Skeletal muscle cell (primary cell): ENCODE measurements at places on chromosomes 7 and 10.

DNA sequence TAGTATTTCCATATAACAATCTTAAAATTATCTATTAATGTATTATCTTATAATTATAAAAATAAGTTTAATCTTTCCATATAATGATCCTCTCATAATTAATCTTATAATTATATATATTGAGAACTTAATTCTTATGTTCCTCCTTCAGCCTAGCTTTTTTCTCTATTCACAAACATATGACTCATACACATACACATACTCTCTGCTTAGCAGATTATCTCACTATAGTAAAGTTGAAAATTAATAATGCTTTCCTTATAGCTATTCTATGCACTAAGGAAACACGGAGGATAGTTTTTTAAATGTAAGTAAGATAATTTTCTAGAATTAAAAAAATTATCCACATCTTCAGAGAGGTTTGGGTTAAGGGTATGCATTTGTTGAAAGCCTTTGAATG, 47.7 kb upstream of the ITGB8 start:
- DNase-seq = no peak

DNA sequence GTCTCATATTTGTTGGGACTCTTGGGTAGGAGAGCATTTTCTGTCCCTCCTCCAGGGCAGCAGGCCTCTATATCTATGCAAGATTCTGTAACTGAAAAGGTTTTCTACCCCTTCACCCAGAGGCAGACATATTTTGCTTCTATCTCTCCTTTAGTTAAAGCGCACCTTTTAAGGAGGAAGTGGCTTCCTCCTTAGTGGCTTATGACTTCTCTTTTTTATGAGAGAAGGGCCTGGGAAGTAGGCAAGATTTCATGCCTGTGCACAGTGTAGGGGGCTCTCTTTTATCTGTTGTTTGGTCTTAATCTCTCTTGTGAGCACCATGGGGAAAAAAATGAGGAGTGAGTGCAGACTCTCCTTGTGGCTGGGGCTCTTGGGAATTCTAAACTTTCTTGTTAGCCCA, 122.1 kb downstream of the LRMDA start:
- DNase-seq = no peak

DNA sequence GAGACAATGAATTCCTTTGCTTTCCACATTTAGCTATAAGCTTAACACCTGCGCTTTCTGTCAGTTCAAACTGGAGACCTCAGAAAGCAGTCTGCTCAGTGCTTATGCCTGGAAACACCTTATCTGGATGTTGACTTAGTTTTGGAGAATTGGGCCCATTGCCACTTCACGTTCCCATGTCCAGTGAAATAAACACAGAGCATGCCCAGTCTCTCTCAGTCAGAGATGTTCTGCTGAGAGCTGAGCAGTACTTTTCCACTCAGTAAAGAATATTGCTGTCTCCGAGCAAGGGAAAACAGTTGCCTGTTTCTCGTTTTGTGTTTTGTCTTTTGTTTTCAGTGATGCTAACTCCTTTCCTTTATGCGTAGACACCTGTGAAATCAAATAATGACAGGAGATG, 83.2 kb upstream of the PRR15 start:
- DNase-seq = no peak

GRCh38 chr7:33044401-33044718, 18.2 kb downstream of the NT5C3A start:
- no peak for DNase-seq

DNA sequence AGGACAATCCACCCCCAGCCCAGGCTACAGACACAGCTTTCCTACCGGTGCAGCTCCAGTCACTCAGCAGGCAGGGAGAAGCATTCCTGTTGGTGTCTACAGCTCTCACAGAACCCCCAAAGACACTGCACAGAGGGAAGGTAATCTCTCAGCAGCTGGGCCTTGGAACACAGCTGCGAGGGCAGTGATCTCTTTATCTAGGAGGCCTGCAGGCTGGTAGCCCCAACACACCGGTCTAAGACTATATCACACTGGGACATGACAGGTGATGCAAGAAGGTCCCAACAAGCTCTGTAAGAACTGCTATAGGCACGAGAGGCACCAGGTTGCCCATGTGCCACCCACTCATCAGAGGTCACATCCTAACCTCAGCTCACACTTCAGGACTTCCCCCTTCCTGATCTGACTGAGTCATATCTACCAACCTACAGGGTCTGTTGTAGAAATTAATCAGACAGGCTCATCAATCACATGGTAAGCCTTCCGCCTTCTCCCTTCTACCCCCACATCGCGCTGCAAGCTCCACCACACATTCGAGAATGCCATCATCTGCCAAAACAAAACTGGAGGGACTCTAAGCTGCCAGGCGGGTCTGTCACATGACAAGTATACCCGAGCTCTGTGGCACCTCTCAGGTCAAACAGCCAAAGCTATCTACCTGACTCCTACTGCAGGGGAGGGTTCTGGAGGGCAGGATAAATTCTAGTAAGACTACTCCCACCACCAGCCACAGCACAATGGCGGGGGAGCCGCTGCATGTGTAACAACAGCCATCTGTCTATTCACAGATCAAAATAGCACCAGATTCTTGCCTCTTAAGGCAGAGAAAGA, 26.1 kb downstream of the FAM53B start:
- no peak for DNase-seq

DNA sequence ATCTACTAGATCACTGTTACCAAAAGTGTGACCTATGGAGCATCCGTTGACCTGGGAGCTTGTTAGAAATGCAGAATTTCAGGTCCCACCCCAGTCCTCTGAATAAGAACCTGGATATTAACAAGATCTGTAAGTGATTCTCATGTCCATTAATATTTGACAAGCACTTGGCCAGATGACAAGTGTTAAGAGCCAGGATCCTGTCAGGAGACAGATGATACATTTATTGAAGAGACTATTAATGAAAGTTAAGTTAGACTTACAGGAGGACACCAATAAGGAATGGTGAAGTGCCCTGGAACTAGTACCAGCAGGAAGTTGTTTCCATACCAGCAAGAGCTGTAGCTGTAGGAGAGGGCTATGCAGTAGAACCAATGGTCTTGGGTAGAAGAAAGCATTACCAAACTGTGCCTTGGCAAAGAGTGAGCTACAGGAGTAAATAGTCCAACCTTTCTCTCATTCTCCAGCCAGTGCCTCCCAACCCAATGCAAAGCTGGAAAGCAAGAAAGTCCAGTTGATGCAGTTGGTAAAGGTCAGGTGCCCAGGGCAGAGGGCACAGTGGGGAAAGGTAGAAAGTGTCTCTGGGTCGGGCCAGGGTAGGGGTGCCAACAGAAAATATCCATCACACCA, 35.3 kb upstream of the ADD3 start:
- DNase-seq = no peak

GRCh38 chr7:27846388-27846787, 106.4 kb downstream of the TAX1BP1 start:
- no peak for DNase-seq

DNA sequence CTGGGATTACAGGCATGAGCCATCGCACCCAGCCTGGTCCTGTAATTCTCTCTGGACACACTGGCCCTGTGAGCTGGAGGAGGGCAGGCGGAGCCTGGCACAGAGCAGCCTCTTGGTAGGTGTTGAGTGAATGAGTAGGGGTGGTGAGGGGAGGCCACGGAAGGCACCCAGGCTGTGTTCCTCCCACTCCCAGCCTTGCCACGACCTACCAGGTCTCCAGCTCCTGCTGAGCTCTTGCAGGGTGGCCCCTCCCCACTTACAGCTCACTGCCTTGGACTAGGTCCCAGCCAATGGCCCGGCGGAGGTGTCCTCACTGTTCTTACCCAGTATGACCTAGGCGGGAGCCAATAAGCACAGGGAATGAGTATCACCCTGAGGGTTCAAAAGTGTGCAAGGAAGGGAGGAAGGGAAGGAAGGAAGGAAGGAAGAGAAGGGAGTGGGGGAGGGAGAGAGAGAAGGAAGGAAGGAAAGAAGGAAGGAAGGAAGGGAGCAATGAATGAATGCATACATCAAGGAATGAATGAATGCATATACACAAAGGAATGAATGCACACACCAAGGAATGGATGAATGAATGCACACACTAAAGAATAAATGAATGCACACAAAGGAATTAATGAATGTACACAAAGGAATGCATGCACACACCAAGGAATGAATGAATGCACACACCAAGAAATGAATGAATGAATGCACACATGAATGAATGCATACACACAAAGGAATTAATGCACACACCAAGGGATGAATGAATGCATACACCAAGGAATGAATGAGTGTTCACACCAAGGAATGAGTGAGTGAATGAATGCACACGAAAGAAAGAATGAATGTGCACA, 45.5 kb downstream of the GTF2IRD1 start:
- no peak for DNase-seq
